ENCODE measurements at places on chromosomes 5 and 9. TPM values are rescaled to one million over a fixed set of nuclear protein-coding genes. Genes with fewer than 3 reads are reported as not detected.

The PTGS1 gene
- 20.5 TPM for polyA plus RNA-seq

The NAIP gene
- polyA plus RNA-seq, result 83.6 TPM

The TRIP13 gene
- polyA plus RNA-seq, result 0.18 TPM

The ADAMTS12 gene
- polyA plus RNA-seq, result not detected

The C6 gene
- polyA plus RNA-seq, result not detected

The GFI1B gene
- 0.06 TPM for polyA plus RNA-seq

The TSLP gene
- polyA plus RNA-seq, result not detected

The PDE6A gene
- polyA plus RNA-seq, result not detected

The DCTN3 gene
- 120 TPM for polyA plus RNA-seq

The PARP8 gene
- polyA plus RNA-seq, result 54.1 TPM

DNA sequence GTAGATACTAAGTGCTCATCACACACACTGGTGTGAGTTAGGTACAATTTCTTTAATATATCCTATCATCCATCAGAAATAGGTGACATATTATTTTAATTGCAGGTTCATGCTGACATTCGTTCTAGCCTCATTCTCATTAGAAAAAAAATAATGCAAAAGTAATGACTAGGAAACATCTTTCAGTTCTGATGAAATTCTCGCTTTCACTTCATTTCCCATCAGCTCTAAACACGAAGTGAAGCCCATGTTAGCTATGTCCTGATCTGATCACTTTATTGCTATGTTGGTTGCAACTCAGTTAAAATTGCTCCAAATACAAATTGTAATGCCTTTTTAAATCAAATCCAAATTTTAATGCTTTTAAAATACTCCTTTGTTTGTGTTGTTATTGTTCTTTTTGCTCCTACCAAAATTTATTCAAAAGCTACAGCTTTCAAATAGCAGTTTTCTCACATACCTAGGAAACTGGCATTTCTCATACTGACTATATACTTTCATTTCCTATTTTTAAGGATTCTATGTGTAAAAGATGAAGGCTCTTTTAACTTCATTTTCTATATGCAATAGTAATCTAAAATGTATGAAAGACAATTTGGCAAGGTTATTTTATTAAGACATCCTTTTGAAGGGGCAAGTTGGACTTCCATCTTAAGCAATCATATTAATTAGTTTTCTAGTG, 1237.8 kb upstream of the ACO1 start:
- DNase-seq, result no peak

- DNase-seq, result peak; percentile 42
Measured at GRCh38 chr9:78196258-78196657, 39.6 kb upstream of the CEP78 start.

DNA sequence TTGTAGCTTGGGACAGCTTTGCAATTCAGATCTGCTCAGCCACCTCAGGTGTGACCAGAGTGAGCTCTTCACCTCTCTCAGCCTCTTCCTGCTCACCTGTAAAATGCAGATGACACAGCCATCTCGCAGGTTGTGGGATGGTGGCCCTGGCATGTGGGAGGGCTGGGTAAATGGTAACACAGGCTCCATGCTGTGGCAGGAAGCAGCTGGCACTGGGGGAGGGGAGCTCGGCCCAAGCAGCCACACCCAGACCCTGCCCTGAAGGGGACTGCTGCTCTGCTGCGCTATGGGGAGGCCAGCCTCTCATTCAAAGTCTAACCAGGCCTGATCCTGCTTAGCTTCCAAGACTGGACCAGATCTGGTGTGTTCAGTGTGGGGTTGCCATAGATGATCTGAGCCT, 24.1 kb downstream of the PHF2 start:
- no peak for DNase-seq

DNA sequence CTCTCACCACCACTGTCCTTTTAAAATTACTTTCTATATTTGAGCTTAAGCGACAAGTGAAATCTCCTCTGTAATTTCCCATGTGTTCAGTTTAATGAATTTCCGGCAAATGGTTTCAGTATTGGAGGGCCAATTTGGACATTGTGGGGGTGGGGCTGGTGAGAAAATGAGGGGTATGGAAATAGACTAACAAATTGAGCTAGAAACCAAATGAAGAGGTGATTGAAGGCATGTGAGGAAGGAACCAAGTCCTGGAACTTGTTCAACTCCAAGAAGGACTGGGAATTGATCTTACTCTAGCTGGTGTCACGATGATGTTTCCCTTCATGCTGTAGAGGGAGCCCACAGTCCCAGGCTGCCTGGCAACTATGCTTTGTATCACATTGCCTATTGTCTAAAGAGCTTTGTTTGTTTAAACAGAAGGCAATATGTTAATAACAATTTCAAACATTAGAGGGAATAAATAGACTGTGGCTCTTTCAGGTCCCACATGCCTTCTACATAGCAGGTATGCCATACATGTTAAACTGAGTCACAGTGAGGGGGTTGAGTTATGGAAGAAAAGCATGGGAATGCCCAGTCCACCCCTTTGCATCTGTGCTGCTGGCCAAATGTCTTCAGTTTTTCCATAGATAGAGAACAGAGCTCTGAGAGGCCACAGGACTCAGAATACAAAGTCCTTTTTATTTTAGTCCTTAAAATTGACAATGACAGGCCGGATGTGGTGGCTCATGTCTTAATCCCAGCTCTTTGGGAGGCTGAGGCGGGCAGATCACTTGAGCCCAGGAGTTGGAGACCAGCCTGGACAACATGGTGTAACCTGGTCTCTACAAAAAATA, 25.0 kb upstream of the MATR3 start:
- no peak for DNase-seq

DNA sequence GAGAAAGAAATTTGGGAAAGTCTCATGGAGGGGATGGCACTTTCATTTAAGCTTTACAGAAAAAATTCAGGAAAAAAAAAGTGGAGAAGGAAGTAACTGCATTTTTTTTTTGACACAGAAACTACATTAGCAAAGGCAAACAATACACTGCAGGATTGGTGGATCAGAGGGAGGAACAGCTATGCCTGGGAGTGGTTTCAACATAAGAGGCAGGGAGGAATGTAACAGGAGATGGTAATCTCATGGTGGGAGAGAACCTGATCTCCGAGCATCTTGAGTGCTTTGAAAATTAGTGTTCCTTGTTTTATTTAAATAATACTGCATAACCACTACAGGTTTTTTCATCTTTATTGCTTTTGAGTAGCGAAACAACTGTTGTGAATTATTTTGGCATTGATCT, 249.4 kb downstream of the FAM170A start:
- DNase-seq, result no peak

DNA sequence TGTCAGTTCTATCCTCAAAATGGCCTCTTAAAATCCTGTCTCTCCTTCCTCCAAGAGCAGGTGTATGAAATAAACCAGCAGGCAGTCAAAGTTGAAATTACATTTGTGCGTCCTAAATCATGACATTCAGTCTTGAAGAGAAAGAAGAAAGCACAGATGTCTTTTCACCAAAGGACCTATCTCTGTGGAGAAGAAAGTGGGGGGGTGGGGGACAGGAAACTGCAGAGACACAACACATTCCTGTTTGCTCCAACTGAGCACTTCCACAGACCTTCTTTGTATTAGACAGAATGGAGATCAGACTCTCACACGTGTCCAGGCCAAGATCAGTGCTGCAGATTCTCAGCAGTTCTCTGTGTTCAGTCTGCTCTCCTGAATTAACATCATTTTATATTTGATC, 471.9 kb upstream of the RGMB start:
- no peak for DNase-seq

DNA sequence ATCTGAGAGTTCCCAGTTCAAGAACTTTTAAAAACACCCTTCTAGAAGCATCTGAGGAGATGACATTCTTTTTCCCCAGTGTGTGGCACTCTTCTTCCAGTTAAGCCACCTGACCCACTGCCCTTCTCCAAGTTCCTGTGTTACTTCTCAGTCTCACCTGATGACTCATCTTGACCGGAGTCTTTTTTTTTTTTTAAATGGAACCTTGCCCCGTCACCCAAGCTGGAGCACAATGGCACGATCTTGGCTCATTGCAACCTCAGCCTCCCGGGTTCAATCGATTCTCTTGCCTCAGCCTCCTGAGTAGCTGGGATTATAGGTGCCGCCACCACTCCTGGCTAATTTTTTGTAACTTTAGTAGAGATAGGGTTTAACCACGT, 224.1 kb upstream of the DAB2 start:
- no peak for DNase-seq

GRCh38 chr5:32088214-32088613, 85.9 kb downstream of the GOLPH3 start:
- DNase-seq, result no peak

DNA sequence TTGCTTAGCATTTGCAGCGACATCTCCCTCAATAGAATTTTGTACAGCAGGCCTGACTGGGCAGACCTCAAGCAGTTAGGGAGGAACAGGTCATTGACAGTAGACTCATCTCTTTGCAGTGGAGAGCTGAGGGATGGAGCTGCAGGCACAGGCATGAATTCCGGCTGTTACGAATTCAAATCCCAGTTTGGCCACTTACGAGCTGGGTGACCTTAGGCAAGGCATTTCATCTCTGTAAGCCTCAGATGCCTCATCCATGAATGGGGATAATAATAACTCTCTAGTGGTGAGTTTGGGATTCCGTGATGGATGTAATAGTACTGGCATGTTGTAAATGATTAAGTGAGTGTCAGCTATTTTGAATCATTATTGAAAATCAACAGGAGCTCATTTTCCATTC, 195.3 kb downstream of the SEMA6A start:
- DNase-seq, result no peak

- DNase-seq, result no peak
Measured at GRCh38 chr9:83362341-83362995, 175.7 kb downstream of the FRMD3 start.

DNA sequence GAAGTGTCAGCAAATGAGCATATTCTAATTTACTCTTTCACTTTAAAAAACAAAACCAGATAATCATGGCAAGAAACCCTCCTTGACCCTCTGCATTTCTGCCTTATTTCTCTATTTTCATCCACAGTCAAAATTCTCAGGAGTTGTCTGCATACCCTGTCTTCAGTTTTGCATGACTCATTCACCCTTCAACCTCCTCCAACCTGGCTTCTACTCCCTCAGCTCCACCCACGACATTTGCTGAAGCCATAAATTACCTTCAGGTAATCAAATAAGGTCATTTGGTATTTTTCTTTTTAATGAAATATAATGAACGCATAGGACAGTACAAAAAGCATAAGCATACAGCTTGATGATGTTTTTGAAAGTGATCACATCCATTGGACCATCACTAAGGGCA, 27.8 kb upstream of the SH3GL2 start:
- DNase-seq, result no peak

DNA sequence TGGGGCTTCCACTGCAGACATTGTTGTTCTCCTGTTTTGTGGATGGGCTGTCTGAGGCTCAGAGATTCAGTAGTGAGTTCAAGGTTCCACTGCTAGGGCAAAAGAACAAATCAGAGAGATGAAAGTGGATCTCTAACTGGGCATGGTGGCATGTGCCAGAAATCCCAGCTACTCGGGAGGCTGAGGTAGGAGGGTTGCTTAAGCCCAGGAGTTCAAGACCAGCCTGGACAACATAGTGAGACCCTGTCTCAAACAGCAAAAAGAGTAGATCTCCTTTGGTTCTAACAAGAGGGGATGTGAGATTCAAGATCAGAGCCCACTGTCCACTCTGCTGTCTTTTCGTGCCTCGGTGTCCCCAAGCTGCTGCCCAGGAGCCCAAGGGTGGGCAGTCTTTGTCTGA, 11.8 kb upstream of the NDST1 start:
- no peak for DNase-seq

DNA sequence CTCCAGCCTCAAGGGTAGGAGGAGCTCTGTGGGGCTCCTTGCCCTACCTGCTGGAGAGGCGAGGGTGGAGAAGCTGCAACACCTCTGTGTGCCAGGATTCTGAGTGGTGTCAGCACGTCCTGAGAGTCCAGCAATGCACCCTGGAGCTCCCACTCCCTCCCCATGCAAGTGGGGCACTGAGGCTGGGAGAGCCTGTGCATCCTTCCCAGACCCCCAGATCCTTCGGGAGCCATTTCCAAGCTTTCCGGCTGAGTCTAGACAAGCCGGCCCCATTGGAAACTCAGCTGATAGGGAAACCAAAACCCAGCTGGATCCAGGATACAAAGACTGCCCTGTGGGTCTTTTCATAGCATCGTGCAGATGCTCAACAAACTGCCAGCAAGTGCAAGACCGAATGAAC, 1.8 kb downstream of the FAM163B start:
- DNase-seq, result no peak

DNA sequence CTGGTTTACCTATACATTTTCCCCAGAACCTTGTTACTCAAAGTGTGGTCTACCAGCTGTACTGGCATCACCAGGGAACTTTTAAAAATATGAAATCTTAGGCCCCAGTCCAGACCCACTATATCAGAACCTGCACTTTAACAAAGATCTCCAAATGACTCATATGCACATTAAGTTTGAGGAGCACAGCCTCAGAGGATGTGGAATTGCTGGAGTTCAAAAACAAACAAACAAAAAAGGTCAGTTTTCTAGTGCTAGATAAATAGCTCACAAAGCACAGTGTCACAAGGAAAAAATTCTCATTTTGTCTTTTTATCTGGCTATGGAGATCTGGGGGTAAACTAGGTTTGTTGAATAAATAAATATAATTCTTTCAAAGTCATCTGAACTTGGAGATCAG, 68.9 kb upstream of the ANKRD55 start:
- DNase-seq, result no peak

- no peak for DNase-seq
Measured at GRCh38 chr5:96196890-96197289, 235.2 kb upstream of the ELL2 start.

DNA sequence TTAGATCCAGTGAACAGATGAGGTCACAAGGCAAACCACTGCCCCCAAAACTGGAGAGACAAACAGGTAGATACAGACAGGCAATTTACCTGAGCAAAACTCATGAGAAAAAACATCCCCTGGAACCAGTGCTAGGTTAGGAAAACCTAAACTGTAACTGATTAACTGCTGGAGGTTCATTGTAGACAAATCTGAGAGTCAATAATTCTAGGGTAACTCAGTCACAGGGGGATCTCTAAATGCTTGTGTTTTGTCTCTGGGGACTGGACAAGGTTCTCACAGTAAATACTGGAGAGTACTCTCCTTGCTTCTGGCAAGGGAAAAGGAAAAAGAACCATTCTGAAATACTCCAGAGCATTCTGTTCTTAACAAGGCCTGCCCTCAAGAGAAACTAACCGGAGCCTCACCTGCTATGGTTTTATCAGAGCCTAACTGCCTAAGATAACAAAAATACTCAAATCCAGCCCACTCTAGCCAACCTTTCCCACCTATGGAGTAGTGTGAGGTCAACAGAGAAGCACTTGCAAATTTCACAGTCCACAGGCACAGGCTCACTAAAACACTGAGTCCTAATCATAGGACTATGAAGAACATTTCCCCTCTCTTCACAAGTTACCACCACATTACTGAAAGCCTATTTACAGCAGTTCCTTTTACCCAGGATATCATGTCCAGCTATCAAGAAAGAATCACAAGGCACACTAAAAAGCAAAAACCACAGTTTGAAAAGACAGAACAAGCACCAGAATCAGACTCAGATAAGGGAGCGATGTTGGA, 139.9 kb upstream of the ACOT12 start:
- no peak for DNase-seq

DNA sequence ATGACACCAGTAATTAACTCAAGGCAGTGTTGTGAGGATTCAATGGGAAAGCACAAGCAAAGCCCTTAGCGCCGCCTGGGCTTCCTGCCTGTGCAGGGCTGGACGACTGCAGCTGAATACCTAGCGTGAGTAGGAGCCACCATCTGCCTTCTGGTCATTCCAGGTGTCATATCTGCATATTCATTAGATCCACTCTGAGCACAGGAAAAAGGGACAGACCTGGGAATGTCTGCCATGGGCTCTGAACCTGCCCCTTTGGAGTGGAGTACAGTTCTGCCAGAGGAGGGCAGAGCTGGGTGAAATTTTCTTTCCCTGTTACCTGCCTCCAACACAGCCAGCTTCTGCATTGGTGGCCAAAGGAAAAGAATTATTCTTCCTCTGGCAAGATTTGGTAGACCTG, 298.8 kb downstream of the NSG2 start:
- no peak for DNase-seq

All from CD14-positive monocyte (primary cell).